ENCODE measurements at places on chromosomes 5 and 9.

GRCh38 chr5:93072831-93073459 is 508.1 kb downstream of the NR2F1-AS1 start:
- no peak overlapping the region for H3K4me3 ChIP-seq
- DNase-seq = no peak

DNA sequence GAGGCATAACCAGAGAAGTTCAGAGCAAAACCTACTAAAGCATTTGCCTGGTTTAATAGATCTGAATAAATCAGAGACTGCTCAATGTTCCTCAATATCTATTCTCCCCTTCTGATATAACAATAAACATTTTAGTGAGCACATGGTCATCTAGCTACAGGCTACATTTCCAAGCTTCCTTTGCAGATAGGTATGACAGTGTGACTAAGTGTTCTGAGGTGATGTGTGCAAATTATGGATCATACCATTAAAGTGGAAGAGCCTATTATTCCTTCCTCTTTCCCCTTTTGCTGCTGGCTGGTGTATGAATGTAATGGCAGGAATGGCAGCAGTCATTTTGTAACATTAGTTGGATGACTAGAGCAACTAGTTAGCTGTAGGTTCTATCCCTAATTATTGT is 285.8 kb upstream of the RASA1 start:
- H3K4me1 ChIP-seq = no peaks in the 10 kb centered on the region
- no peak overlapping the region for H3K27ac ChIP-seq
- no peaks in the 10 kb centered on the region for H3K27me3 ChIP-seq
- no peak overlapping the region for H3K4me3 ChIP-seq
- no peaks in the 10 kb centered on the region for H3K36me3 ChIP-seq

- H3K27me3 ChIP-seq = no peaks in the 10 kb centered on the region
- no peak overlapping the region for H3K4me3 ChIP-seq
These were observed 7.8 kb downstream of the HSD17B3 start for GRCh38 chr9:96294159-96294545.

DNA sequence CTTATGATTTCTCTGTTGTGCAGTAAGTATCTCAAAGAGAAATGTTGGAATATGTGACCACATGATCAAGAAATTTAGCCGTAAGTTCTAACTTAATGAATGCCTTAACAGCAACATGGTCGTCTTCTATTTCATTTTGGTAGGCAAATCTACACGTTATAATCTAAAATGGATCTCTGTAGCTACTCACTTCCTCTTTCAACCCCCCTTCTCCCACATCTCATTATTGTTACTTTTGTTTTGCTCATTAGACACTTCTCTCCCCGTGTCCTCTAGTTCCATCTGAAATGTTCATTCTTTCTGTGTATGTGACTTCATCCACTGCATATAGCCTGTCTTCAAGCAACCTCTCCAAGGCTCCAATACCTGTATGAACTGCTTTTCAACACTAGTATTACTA is 27.1 kb upstream of the LPAR1 start:
- no peak overlapping the region for H3K4me3 ChIP-seq
- no peaks in the 10 kb centered on the region for H3K36me3 ChIP-seq
- H3K4me1 ChIP-seq = no peaks in the 10 kb centered on the region
- H3K27ac ChIP-seq = no peak overlapping the region

- H3K27me3 ChIP-seq = no peaks in the 10 kb centered on the region
- H3K4me3 ChIP-seq = no peak overlapping the region
- no peak for DNase-seq
These were observed 67.2 kb upstream of the PANK3 start for GRCh38 chr5:168646335-168646734.
